Left lung (tissue), 14 donors: ENCODE measurements at places on chromosomes 16 and 17. TPM values are rescaled to one million over a fixed set of nuclear protein-coding genes. Genes with fewer than 3 reads are reported as not detected.

The GJC1 gene
- 46.5 TPM for polyA plus RNA-seq

The CCL7 gene
- polyA plus RNA-seq: not detected

The CTNS gene
- polyA plus RNA-seq: 8.7 TPM

The KRT12 gene
- polyA plus RNA-seq: 0.10 TPM

The NLRC3 gene
- 3.6 TPM for polyA plus RNA-seq

The UNK gene
- polyA plus RNA-seq: 54.6 TPM

The CTRB1 gene
- polyA plus RNA-seq: not detected

The NOD2 gene
- 0.84 TPM for polyA plus RNA-seq

The ITGB4 gene
- 9.1 TPM for polyA plus RNA-seq

The ZC3H7A gene
- polyA plus RNA-seq: 104 TPM

The ZNF319 gene
- polyA plus RNA-seq: 10.8 TPM

The MT4 gene
- not detected for polyA plus RNA-seq

The ATP2A1 gene
- polyA plus RNA-seq: 3.1 TPM

The PIRT gene
- 0.04 TPM for polyA plus RNA-seq

The CBFA2T3 gene
- polyA plus RNA-seq: 3.8 TPM

The SYCE1L gene
- 3.6 TPM for polyA plus RNA-seq

The IGF2BP1 gene
- polyA plus RNA-seq: 32.1 TPM

The NXN gene
- polyA plus RNA-seq: 50.3 TPM

The CRYBA1 gene
- not detected for polyA plus RNA-seq

The TVP23C gene
- polyA plus RNA-seq: 20.7 TPM

The SEZ6L2 gene
- polyA plus RNA-seq: 6.3 TPM

The LRRC59 gene
- 46.3 TPM for polyA plus RNA-seq

The ZNF423 gene
- polyA plus RNA-seq: 30.5 TPM

The DPEP1 gene
- 10.1 TPM for polyA plus RNA-seq

The TBC1D3C gene
- 0.39 TPM for polyA plus RNA-seq

The CDH1 gene
- 139 TPM for polyA plus RNA-seq

The DNAAF1 gene
- 15.4 TPM for polyA plus RNA-seq

The MPP2 gene
- 4.8 TPM for polyA plus RNA-seq

The MYH13 gene
- not detected for polyA plus RNA-seq

The CBX8 gene
- polyA plus RNA-seq: 8.7 TPM

The CFAP52 gene
- 5.3 TPM for polyA plus RNA-seq

The BRIP1 gene
- 14.6 TPM for polyA plus RNA-seq

The KRTAP9-4 gene
- polyA plus RNA-seq: not detected
